ENCODE measurements at places on chromosomes 5 and 9.

DNA sequence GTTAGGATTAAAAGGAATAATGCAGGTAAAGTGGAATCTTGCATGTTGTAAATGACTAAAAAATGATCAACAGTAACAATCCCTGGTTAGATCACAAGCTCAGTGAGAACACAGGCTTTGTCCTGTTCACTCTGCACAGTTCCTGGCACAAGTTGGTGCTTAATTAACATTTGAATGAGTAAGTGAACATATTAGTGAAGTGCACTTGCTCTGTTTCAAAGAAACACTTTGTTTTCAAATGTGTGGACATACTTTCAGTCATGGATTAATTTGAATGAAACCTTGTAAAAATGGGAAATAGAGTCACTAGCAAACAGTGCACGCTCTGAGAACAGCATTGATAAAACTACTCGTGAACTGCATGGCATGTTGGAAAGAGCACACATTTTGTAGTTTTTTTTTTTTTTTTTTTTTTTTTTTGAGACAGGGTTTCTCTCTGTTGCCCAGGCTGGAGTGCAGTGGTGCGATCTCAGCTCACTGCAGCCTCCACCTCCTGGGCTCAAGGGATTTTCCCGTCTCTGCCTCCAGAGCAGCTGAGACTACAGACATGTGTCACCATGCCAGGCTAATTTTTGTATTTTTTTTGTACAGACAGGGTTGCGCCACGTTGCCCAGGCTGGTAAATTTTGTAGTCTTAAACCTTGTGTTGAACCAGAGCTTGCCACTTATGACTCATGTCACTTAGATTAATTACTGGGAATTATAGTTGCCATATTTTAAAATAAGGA, 159.9 kb downstream of the LURAP1L start:
- no peak for DNase-seq

DNA sequence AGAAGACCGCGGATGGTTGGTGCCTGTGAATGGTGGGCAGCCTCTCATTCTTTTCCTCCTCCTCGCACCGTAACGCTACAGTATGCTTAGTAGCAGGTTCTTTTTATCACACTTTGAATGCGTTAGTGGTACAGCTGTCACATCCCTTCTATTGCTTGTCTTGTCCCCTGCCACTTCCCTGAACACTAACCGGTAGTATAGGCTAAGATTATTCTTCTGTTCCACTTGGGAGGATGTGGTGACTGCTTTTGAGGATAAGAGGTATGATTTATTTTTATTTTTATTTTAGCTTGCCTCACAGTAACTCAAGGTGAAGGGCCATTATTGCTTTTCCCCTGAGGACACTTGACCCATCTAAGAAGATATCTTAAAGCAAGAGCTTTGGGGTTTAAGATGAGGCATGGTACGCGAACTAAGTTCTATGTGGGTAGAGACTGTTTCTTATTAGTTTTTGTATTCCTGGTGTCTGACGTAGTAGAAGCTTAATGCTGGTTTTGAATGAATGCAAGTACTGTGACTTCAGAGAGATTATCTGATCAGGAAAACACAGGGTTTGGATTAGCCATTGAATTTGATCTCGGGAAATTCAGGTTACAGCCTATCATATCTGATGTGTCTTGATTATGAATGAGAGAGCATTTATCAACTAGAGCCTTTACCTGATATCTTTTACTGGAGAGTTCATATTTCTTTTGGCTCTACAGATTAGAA, 951 bp downstream of the UNC13B start:
- no peak for DNase-seq

DNA sequence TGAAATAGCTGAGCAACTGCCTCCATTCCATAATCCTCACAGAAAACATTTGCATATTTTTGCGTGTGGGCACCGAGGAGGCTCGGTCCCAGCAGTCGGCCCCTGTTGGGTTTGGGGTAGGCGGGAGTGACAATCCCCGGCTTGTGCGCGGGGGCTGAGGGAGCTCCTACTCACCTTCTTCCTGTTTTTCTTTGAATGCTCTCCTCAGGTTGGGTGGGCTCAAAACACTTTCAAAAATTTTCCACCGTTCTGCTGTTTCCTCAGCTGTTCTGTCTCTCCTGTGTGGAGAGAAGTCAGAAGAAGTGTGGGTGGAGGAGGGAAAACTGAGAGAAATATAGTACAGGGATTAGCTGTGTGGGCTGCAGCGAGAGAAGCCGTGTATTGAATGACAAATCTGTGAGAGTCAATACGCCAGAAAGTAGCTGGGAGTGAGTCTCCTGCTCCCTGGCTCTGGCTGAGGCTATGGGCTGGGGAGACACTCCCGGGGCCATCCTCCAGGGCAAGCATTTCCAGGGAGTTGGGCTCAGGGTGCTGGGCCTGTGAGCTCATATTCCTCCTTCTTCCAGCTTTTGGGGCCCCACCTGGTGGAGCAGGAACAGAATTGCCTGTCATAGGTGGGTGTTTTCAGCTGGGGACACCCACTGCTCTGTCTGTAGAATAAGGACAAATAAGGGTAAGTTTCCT, 84.7 kb downstream of the CMYA5 start:
- no peak for DNase-seq

- no peak for DNase-seq
Observed at GRCh38 chr5:151068433-151069197, 12.2 kb downstream of the TNIP1 start.

DNA sequence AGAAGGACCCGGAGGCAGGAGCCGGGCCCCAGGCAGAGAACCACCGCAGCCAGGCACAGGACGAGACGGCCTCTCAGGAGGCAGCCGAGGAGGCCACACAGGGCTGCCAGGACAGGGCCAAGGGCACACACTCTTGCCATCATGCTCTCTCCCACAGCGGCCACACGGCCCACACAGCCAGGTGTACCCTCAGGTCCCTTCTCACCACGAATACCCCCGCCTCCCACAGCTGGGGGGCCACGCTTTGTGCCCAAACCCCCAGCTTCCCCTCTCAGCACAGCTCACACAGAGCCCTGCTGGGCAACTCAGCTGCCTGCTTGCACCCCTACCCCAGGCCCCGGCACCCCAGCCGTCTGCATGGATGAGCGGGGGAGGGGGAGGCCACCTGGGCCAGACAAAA, 5.3 kb downstream of the SSNA1 start:
- DNase-seq: no peak

- no peak for DNase-seq
Observed at GRCh38 chr5:60577116-60577515, 122.8 kb downstream of the DEPDC1B start.

DNA sequence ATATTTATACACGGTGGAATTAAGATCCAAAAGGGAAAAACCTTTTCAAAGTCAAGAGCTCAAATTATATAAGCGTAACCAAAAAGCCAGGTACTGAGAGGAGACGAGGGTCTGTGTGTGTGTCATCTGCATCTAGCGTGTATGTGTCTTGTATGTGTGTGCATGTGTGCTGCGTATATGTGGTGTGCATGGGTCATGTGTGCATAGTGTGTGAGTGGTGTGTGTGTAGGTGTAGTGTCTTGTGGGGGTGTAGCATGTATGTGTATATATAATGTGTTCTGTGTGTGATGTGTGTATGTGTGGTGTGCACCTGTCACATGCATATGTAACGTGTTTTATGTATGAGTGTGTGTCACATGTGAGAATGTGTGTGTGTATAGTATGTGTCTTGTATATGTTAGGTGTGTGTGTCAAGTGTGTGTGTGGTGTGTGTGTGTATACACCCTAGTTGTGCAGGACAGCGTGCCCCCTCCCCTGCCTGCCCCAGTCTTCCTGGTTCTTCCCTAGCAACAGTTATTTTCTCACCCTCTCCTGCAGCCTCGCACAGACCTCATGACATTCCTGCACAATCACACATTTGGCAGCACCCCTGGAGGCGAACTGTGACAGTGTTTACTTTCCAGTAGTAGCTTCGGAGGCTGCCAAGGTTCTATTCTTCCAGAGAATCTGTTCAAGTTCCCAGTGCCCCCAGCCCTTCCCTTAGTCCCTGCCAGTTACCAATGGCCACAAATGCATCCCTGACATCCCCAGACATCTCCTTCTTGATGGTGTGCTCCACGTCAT, 27.1 kb upstream of the TNIP1 start:
- no peak for DNase-seq

GRCh38 chr5:109267283-109267682, 142.5 kb downstream of the PJA2 start:
- DNase-seq: no peak

Measured in effector CD4-positive, alpha-beta T cell (primary cell).